Ascending aorta (tissue), 2 donors: ENCODE measurements at places on chromosomes 16 and 17.

DNA sequence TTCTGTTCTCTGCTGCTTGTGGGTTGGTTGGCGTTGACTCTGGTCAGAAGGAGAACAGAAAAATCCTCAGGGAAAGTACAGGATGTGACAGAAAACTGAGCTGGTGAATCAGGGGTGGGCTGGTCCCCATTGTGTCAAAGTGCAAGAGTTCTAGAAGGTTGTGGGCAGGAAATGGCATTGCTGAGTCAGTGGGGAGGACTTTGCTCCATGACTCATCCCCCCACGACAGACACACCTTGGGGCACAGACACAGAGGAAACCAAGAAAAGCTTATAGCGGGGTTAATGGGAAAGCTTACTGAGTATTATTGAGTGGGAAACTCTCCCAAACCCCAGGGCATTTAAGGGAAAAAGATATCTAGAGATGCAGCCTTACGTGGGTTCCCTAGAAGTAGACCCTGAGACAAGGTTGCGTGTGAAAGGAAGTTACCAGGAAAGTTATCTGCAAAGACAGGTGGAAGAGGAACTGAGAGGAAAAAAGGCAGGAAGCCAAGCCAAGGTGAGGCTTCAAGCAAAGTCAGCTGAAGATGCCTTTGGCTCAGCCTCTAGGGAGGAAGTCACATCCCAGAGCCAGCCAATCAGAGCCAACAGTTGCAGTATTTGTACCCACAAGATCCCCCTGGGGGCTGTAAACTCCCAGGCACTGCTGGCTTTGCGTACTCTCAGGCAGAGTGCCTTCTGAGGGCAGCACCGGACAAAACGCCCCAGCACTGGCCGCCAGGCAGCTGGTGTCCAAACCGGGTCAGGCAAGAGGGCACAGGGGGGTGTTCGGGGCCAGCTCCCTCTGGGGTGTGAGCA lies 86.4 kb downstream of the FOXL1 start:
- DNase-seq = peak; percentile 90
- H3K27me3 ChIP-seq = no peaks in the 10 kb centered on the region
- peak overlapping the region; percentile 74 for H3K27ac ChIP-seq
- no peak overlapping the region for H3K4me3 ChIP-seq
- H3K36me3 ChIP-seq = peaks cover 4% of the 10 kb centered on the region
- H3K4me1 ChIP-seq = peaks cover 9% of the 10 kb centered on the region

GRCh38 chr16:66647866-66648265 lies 43.4 kb downstream of the CMTM3 start:
- no peak for DNase-seq
- no peaks in the 10 kb centered on the region for H3K27me3 ChIP-seq
- H3K27ac ChIP-seq = no peak overlapping the region
- no peak overlapping the region for H3K4me3 ChIP-seq
- no peaks in the 10 kb centered on the region for H3K4me1 ChIP-seq

GRCh38 chr17:63040816-63041215 lies 74.8 kb downstream of the TANC2 start:
- H3K27me3 ChIP-seq = no peaks in the 10 kb centered on the region
- no peaks in the 10 kb centered on the region for H3K36me3 ChIP-seq
- no peak overlapping the region for H3K27ac ChIP-seq
- DNase-seq = no peak
- no peaks in the 10 kb centered on the region for H3K4me1 ChIP-seq
- H3K4me3 ChIP-seq = no peak overlapping the region

GRCh38 chr16:67666032-67666551 lies 458 bp downstream of the ENKD1 start:
- H3K27ac ChIP-seq = peak overlapping the region; percentile 91
- H3K27me3 ChIP-seq = no peaks in the 10 kb centered on the region
- H3K4me3 ChIP-seq = peak overlapping the region; percentile 88
- H3K4me1 ChIP-seq = peaks cover 24% of the 10 kb centered on the region

DNA sequence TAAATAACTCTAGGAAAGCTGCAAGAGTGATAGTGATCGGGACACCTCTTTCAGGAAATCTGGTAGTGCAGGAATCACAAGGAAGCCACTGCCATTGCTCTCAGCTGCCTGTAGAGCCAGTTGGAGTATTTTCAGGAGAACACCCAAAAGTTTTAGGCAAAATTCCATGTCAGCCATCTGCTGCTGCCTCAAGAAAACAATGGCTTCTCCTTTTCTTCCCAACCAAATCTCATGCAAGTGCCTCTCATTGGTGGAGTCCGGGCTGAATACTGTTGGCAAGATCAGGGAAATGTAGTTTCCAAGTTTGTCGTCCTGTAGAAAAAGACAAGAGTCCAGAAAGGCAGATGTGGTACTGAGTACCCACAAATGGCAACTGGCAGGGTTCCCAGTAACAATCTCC lies 54.9 kb upstream of the TANC2 start:
- H3K27ac ChIP-seq = no peak overlapping the region
- H3K4me3 ChIP-seq = no peak overlapping the region
- DNase-seq = no peak
- no peaks in the 10 kb centered on the region for H3K27me3 ChIP-seq
- H3K4me1 ChIP-seq = no peaks in the 10 kb centered on the region

DNA sequence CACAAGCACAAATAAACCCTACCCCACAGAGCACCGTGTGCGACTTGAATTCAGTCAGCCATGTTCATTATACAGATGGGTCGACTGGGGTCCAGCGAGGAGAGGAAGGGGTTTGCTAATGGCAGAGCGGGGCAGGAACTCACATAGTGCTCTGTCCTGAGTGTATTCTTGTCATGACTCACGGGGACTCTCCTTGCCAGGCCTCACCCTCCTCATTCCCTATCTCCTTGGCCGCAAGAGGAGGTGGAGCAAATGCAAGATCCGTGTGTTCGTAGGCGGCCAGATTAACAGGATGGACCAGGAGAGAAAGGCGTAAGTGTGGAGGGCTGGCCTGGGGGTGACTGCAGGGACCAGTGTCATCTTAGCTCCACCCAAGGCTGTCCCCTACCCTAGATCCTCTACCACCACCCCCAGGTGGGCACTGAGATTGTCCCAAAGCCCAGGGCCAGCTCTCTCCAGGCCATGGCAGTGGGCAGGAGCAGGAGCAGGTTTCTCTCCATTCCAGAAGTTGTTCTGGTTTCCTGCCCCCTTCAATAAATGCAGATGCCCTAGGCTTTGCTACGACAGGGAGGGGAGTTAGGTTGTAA lies 29.4 kb downstream of the SLC12A3 start:
- H3K36me3 ChIP-seq = no peaks in the 10 kb centered on the region
- no peak for DNase-seq
- no peaks in the 10 kb centered on the region for H3K27me3 ChIP-seq
- H3K4me3 ChIP-seq = no peak overlapping the region
- H3K27ac ChIP-seq = no peak overlapping the region
- no peaks in the 10 kb centered on the region for H3K4me1 ChIP-seq

DNA sequence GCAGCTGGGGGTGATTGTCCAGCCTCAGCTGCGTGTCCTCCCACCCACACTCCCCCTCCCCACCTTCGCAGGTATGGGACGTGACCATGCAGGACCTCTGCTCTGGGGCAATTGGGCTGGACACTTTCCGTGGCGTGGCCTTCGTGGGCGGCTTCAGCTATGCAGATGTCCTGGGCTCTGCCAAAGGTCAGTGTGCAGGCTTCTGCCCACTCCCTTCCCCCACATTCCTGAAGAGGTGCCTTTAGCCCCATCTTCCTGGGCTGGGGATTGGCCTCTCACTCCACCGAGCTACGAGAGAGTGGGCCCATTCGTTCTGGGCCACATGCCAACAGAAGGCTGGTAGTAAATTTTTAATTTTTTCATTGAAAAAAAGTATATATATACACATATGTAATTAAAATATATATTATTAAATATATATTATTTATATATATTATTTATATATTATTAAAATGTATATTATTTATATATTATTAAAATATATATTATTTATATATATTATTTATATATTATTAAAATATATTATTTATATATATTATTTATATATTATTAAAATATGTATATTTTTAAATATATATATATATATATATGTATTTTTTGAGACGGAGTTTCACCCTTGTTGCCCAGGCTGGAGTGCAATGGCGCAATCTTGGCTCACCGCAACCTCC lies 18.5 kb downstream of the PFAS start:
- no peaks in the 10 kb centered on the region for H3K4me1 ChIP-seq
- H3K27ac ChIP-seq = no peak overlapping the region
- peaks cover 62% of the 10 kb centered on the region for H3K36me3 ChIP-seq
- no peak overlapping the region for H3K4me3 ChIP-seq
- DNase-seq = no peak
- no peaks in the 10 kb centered on the region for H3K27me3 ChIP-seq

DNA sequence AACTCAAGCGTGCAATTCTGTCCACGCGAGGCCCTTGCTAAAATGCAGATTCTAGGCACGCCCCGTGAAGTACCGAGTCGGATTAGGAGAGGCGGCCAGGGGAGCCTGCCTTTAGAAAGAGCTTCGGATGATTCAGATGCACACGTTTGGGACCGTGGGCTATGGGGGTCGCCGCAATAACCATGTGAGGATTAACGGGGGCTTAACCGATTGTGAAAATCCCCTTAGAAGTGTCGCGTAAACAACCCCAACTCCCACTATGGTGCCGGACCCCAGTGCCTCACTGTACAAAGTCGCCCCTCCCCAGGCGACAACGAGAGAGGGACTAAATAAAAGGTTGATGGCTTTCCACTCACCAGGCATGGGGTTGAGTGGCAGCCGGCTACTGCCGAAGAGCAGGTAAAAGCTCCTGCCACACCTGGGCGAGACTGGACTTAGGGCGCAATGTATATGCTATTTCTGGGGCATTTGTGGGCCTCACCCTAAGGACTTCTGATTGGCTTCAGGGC lies 635 bp upstream of the SP2 start:
- peak overlapping the region; percentile 91 for H3K27ac ChIP-seq
- no peaks in the 10 kb centered on the region for H3K36me3 ChIP-seq
- DNase-seq = no peak
- H3K4me3 ChIP-seq = peak overlapping the region; percentile 84
- H3K4me1 ChIP-seq = no peaks in the 10 kb centered on the region
- no peaks in the 10 kb centered on the region for H3K27me3 ChIP-seq

- DNase-seq = no peak
- H3K36me3 ChIP-seq = no peaks in the 10 kb centered on the region
- H3K27ac ChIP-seq = no peak overlapping the region
- H3K4me3 ChIP-seq = no peak overlapping the region
- no peaks in the 10 kb centered on the region for H3K4me1 ChIP-seq
Measured at GRCh38 chr16:54066451-54067105, 220.0 kb downstream of the IRX3 start.

DNA sequence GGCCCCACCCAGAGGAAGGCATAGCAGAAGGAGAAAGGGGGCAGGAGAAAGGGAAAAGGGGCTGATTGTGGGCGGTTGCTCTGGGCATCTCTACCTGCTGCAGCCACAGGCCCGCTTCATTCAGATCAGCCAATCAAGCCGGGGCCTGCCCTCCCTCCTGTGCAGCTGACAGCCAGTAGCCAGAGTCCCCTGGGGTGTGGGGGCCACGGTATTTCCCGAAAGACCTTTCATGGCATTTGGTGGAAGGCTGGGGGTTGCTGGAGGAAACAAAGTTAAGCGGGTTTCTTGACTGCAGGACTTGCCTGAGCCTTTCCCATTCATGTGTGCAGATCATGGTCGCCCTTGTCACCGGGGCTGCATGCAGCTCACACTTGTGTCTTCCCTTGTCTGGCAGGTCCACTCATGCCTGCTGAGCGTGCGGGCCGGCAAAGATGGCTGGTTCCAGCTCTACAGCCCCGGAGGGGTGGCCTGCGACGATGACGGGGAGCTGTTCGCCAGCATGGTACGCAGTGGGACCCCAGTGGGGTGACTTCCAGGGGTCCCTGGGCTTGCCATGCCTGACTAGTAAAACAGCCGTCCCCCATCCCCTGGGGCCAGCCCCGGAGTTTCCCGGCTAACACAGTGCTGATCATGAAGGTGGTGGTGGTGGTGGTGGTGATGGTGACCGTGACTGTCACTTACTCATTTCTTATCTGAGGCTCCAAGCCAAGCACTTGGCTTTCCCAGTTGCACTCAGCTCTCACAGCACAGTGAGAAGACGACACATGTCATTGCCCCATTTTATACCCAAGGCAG lies 82.7 kb upstream of the PLCG2 start:
- peaks cover 32% of the 10 kb centered on the region for H3K36me3 ChIP-seq
- no peaks in the 10 kb centered on the region for H3K4me1 ChIP-seq
- no peak for DNase-seq
- H3K27me3 ChIP-seq = no peaks in the 10 kb centered on the region
- H3K27ac ChIP-seq = no peak overlapping the region
- H3K4me3 ChIP-seq = no peak overlapping the region

DNA sequence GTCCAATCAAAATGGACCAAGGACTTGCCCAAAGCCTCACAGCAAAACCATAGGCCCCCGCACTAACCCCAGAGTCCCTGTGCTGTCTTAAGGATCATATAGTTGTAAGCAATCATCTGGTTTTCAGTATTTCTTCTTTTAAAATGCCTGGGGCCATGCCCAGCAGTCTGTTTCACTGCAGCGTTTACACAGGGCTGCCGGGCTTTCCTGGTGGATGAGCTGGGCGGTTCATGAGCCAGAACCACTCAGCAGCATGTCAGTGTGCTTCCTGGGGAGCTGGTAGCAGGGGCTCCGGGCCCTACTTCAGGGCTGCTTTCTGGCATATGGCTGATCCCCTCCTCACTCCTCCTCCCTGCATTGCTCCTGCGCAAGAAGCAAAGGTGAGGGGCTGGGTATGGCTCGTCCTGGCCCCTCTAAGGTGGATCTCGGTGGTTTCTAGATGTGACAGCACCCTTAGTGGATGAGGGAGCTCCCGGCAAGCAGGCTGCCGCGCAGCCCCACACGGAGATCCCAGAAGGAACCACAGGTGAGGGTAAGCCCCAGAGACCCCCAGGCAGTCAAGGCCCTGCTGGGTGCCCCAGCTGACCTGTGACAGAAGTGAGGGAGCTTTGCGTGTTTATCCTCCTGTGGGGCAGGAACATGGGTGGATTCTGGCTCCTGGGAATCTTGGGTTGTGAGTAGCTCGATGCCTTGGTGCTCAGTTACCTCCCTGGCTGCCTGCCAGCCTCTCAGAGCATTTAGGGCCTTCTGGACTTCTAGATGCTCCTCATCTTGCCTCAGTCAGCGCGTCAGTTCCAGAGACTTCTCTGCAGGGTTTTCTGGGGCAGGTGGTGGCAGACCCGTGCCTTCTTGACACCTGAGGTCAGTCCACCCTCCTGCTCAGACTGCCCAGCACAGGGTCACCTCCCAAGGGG lies 24.8 kb upstream of the STH start:
- no peaks in the 10 kb centered on the region for H3K27me3 ChIP-seq
- no peak for DNase-seq

GRCh38 chr16:67179421-67180080 lies 4.2 kb downstream of the MATCAP1 start:
- no peak overlapping the region for H3K4me3 ChIP-seq
- no peak for DNase-seq
- no peak overlapping the region for H3K27ac ChIP-seq
- H3K36me3 ChIP-seq = no peaks in the 10 kb centered on the region
